ENCODE measurements at places on chromosomes 13 and 19.
A peak's percentile ranks its signal among the peaks of the same experiment; 100 is the strongest.

DNA sequence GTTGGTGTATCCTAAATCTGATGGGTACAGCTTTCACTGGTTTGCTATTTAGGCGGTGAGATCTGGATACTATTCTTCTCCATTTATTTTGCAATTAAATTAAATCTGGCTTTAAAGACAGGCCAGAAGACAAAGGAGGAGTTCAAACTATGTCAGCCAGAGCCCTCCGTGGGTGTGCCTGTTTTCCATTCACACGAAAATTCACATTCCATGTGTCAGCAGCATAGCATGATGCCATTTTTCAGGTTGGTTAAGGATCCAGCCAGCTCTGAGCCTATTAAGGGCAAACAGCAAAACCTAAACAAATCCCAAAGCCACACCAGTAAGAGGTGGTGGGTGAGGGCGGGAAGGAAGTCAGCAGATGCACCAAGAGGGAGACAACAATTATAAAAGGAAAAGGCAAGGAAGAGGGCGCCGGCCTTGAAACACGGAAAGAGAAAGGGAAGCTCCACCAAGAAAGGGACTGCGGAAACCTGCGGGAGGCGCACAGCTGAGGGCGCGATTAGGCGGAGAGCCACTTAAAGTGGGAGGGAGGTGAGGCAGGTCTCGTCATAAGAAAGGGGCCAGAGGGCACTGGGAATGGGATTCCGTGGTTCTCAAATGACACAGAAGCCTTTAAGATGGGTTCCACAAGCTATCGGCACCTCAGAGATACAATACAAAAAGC, 43.0 kb downstream of the CARS2 start:
- DNase-seq: no peak

DNA sequence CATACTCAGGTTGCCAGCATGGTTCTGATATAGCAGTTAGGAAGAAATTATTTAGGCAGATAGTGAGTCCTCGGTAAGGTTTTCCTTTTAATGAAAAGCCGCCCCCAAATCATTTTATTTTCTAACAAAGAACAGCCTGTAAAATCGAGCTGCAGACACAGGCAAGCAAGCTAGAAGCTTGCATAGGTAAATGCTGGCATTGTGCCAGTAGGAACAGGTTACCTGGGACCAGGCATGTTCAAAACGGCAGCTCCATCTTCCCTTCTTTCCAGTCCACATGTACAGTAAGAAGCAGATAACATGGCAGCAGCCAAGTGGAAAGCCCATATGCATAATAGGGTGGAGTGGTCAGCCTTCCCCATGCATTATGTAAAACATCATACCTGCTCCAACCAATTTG, 71.1 kb downstream of the UGGT2 start:
- DNase-seq: no peak

DNA sequence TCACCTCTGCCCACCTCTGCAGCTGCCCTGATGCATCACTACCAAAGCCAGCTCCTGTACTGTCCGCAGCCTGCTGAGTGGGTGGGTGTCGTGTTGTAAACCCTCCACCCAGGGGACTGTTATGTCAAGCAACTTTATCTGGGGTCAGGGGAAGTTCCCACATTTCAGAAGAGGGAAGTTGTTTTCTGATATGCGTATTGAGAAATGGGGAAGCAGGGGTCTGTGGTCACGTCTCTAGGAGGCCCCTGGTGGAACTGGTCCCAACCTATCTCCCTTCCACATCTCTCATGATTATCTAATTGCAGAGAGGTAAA, 31.2 kb downstream of the CLEC17A start:
- no peak for DNase-seq

DNA sequence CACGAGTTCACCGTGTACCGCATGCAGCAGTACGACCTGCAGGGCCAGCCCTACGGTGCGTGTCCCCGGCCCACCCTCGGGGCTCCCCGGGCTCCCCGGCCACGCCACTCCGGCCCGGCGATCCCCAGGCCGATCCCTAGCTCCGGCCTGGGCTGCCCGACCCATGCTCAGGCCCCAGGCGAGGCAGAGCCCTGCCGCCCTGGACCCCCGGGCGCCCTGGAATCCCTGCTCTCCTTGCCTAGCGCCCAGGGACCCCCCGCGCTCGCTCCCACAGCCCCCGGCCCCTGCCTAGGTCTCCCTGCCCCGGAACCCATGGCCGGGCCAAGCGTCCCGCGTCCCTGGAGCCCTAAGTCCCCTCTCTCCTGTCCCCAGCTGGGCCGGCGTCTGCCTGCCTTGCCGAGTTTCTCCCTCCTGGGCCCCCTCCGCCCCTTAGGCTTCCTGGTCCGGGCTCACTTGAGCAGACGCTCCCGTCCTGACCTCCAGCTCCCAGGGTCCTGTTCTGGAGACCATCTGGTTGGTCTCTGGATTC, 494 bp downstream of the NCLN start:
- no peak for DNase-seq

- no peak for DNase-seq
Measured at GRCh38 chr13:100231176-100231575, 142.3 kb downstream of the PCCA start.

DNA sequence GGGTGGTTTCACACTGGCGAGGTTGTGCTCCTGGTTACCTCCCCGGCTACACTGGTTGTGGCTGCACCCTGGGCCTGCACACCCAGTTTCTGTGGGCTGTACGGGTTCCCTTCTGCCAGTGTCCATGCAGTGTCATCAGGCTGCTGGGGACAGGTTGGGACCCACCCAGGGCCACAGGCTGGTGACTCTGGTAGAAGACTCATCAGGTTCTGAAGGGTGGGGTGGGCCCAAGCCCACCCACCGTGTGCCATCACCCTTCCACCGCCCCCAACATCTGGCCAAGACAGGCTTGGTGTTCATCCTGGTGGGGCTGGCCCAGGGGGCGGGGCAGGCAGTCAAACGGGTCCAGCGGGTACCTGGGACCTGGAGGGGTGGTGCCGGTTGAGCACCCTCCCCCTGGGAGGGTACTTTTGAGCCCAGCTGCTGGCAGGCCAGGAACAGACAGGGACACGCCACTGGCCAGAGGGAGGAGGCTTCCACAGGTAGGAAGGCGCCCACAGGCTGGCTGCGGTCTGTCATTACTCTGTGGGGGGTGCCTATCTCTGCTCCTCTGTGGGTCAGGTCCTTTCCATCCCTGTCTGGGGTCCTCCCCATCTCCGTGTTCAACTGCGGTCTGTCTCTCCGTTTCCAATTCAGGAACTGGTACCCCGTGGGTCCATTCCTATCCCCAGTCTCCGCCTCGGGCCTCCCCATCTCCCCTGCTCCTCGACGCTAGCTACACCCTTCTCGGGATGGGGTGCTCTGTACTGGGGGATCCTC, at the start of gene RNF225:
Gene RNF225, plus strand, starts transcription at position 437 of the 759 bp plus-strand sequence. CDS start 434 bp downstream, outside the sequence.
- DNase-seq: no peak

DNA sequence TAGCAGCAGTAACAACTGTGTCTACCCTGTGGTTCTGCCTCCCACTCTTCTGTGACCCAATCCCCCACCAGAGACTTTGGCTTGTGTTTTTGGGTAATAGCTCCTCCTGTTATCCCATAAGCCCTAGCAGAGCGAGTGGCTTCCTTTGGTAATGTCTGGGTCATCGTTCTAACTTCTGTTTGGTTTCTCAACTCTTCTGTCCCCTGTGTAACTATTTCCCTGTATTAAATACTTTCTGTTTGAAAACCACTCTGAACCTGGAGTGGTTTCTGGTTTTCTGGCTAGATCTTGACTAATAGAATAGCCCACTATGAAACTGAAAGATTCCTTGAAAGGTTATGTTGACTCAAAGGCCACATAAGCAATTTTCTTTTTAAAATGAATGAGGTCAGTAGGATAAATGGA, 350.0 kb downstream of the DCT start:
- no peak for DNase-seq

- no peak for DNase-seq
Measured at GRCh38 chr13:93529961-93530360, 303.4 kb downstream of the GPC6 start.

DNA sequence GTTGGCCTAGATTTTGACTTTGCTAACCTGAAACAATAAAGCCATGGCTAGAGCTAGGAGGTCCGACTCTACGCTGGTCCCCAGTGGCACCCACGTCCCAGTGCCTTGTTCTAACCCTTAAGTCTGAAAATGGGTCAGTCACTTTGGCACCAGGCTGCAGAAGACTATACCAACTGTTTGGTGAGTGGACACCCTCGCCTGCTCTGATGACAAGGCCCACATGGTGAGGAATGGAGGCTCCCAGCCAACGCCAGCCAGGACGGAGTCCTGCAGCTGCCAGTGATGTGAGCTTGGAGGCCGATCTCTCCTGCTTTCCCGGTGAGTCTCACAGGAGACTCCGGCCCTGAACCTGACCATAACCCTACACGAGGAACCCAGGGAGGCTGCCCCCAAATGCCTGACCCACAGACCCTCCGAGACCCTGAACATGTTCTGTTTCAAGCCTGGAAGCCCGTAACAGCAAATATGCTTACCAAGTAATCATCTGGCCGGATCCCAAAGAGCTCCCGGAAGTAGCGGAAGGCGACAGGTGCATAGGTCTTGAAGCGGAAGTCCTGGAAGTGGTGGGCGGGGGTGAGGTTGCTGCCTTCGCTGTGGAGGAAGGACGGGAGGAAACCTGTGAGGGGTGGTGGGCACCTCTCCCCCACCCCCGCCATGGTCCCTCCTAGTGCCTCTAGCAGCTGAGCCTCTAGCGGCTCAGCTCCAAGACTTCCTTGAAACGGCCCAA, 34.1 kb upstream of the CACTIN start:
- DNase-seq: no peak

- no peak for DNase-seq
Measured at GRCh38 chr19:42466521-42467182, 23.9 kb upstream of the CXCL17 start.

GRCh38 chr13:32135655-32136054, 104.1 kb downstream of the FRY start:
- peak; percentile 35 for DNase-seq
